SJSA1 (cell line): ENCODE measurements at places on chromosomes 4 and X. TPM values are rescaled to one million over a fixed set of nuclear protein-coding genes. Genes with fewer than 3 reads are reported as not detected.

MID1IP1 gene
- 39.5 and 40.8 TPM in 2 replicates for total RNA-seq

TEX13D gene
- total RNA-seq: not detected in 2 replicates

TCEAL1 gene
- total RNA-seq: 21.5 and 42.7 TPM in 2 replicates

GRCh38 chr4:98673978-98674377, 15.6 kb upstream of the TSPAN5 start:
- no peak for DNase-seq
- no peak overlapping the region for H3K4me3 ChIP-seq
- no peaks in the 10 kb centered on the region for H3K36me3 ChIP-seq
- no peaks in the 10 kb centered on the region for H3K27me3 ChIP-seq
- no peaks in the 10 kb centered on the region for H3K4me1 ChIP-seq

DNA sequence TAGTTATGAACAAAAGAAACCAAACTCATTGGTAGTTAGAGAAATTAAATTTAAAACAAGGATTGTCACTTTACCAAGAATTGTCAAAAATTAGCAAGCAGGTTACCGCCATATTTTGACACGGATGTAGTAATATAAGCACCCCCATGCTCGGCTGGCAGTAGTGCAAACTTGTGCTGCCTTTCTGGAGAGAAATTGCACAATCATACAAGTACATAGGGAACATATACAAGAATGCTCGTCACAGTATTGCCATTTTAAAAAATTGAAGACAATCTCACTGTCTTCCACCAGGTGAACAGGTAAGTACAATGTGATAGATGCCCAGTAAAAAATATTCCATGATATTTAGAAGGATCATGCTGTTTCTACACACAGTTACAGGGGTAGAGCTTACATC, 55.6 kb upstream of the SLC39A8 start:
- no peak for DNase-seq
- H3K36me3 ChIP-seq: no peaks in the 10 kb centered on the region
- H3K4me1 ChIP-seq: no peaks in the 10 kb centered on the region
- no peaks in the 10 kb centered on the region for H3K27me3 ChIP-seq

SLC10A4 gene
- total RNA-seq: not detected in 2 replicates

- no peak for DNase-seq
- no peaks in the 10 kb centered on the region for H3K36me3 ChIP-seq
- no peak within 1 kb of the TSS for H3K4me3 ChIP-seq
- no peaks in the 10 kb centered on the region for H3K4me1 ChIP-seq
- H3K27ac ChIP-seq: no peak within 1 kb of the TSS
- no peaks in the 10 kb centered on the region for H3K27me3 ChIP-seq
These were observed at the start of gene PROM1 for GRCh38 chr4:16083241-16084191. Gene PROM1, minus strand, starts transcription at chr4:16084023. Its CDS starts 8,117 bp downstream, at chr4:16075906.

SMIM31 gene
- total RNA-seq: not detected in 2 replicates

- no peak for DNase-seq
- H3K27ac ChIP-seq: no peak overlapping the region
- no peaks in the 10 kb centered on the region for H3K4me1 ChIP-seq
- no peak overlapping the region for H3K4me3 ChIP-seq
- no peaks in the 10 kb centered on the region for H3K27me3 ChIP-seq
These were observed 171.5 kb upstream of the EDNRA start for GRCh38 chr4:147309434-147309833.
